Stimulated activated CD4-positive, alpha-beta T cell treated with anti-CD3 and anti-CD28 coated beads, TNF-alpha, amount 100 ng/mL, for 1 hour (primary cell): ENCODE measurements at places on chromosomes 7 and 10.
A peak's percentile ranks its signal among the peaks of the same experiment; 100 is the strongest.

DNA sequence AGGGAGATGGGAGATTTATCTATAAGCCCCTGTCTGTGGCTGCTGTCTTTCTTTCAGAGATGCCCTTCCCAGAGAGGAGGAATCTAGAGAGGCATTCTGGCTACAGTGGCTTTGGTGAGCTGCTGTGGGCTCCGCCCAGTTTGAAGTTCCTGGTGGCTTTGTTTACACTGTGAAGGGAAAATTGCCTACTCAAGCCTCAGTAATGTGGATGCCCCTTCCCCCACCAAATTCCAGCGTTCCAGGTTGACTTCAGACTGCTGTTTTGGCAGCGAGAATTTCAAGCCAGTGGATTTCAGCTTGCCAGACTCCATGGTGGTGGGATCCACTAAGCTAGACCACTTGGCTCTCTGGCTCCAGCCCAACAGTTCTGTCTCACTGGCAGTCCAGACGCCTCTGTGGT lies 951.6 kb downstream of the CCSER2 start:
- no peak for DNase-seq

DNA sequence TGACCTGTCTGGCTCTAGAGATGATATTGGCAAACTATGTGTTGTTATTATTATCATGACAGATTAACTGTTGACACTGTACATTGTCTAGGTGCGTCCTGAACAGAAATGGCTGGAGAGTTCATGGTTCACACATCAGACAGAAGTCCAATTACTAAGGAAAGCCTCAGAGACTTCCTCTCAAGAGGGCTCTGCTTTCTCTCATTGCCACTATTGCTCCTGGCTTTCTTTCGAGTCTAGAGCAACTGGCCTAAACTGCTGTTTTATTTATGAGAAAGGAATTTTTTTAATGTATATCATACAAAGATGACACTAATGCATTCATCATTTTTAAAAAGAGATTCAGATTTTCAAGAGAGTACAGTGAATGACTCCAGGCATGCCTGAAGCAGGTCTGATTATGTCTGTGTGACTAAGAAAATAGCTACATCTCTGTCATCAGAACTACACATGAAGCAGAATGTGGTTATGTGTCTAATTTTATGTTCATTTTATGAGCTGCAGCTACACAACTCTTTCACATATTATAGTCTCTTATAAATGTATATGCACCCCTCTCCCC lies 30.4 kb downstream of the NRCAM start:
- DNase-seq, result no peak

GRCh38 chr10:50552771-50553535 lies 70.8 kb downstream of the SGMS1 start:
- DNase-seq, result no peak

GRCh38 chr10:5512881-5513612 lies 11.7 kb upstream of the CALML3 start:
- peak; percentile 3 for DNase-seq

GRCh38 chr10:96208946-96209345 lies 62.4 kb downstream of the BLNK start:
- DNase-seq, result no peak

GRCh38 chr7:143988976-143989745 lies 11.0 kb upstream of the OR6B1 start:
- no peak for DNase-seq

DNA sequence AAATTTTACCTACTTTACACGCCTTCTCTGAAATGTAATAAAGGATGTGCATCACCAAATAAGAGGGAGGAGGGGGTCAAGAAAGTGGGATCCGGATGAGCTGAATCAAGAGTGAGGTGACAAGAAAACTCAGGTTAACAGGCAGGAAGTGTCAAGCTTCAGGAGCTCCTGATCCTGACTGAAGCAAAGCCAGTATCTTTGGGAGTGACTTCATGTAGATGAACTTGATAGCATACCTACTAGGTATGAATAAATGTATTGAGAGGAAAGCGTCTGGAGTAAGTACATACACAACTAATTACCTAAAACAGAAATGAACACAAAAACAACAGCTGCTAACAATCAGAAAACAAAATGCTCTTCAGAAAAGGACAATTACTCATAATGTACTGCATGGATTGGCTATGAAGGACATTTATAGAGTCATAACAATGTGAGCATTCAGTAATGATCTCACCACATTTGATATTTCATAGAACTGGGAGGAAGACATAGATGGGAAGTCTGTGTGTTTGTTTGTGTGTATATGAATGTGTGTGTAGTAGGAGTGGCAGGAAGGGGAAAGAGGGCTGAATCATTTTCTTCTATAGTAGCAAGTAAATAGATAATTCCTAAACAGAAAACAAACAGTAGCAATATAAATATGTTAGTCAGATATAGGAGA lies 29.4 kb downstream of the PRKG1 start:
- DNase-seq, result no peak
